CD4-positive, alpha-beta T cell treated with Interleukin-4 for 4 hours (primary cell): ENCODE measurements at places on chromosomes 11 and 22.
A peak's percentile ranks its signal among the peaks of the same experiment; 100 is the strongest.

GRCh38 chr11:96199563-96200025, 143.4 kb downstream of the MAML2 start:
- peak; percentile 87 for DNase-seq

- no peak for DNase-seq
Observed at GRCh38 chr11:47879259-47880158, 31.4 kb upstream of the NUP160 start.

DNA sequence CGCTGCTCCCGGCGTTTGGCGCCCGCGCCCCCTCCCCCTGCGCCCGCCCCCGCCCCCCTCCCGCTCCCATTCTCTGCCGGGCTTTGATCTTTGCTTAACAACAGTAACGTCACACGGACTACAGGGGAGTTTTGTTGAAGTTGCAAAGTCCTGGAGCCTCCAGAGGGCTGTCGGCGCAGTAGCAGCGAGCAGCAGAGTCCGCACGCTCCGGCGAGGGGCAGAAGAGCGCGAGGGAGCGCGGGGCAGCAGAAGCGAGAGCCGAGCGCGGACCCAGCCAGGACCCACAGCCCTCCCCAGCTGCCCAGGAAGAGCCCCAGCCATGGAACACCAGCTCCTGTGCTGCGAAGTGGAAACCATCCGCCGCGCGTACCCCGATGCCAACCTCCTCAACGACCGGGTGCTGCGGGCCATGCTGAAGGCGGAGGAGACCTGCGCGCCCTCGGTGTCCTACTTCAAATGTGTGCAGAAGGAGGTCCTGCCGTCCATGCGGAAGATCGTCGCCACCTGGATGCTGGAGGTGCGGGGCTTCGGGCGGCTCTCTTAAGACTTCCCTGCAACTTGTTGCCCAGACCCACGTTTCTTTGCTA, at the start of gene CCND1:
CCND1 (plus strand) TSS at position 162 of the 587 bp plus-strand sequence; CDS start at position 320, 158 bp downstream.
- peak; percentile 22 for DNase-seq

DNA sequence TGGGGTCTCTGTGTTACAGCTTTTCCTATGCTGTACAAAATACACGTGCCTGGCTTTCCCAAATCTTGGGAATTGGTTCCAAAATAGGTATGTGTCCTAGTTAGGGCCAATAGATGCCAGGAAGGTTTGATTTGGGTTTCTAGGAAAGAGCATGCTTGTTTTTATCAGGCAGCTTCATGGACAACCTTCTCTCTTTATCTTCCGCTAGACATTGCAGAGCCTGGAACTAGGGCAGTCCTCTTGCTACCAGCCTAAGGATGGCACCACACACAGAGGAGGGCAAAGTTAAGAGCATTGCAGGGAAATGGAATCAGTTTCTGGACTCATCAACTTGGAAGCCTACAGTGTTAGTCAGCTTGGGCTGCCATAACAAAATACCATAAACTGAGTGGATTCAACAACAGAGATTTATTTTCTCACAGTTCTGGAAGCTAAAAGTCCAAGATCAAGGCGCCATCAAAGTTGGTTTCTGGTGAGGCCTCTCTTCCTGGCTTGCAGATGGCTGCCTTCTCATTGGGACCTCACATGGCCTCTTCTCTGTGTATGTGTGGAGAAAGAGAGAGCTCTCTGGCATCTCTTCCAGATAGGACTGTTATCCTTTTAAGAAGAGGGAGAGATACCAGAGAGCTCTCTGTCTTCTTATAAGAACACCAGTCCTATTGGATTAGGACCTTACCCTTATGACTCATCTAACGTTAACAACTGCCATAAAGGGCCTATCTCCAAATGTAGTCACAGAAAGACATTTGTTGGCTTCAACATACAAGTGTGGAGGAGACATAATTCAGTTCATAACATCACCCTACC, 27.3 kb upstream of the CREB3L1 start:
- DNase-seq, result no peak
